Hindlimb muscle (tissue), 1 donor: ENCODE measurements at places on chromosomes 2 and 18. TPM values are rescaled to one million over a fixed set of nuclear protein-coding genes. Genes with fewer than 3 reads are reported as not detected.
A peak's percentile ranks its signal among the peaks of the same experiment; 100 is the strongest.

DNA sequence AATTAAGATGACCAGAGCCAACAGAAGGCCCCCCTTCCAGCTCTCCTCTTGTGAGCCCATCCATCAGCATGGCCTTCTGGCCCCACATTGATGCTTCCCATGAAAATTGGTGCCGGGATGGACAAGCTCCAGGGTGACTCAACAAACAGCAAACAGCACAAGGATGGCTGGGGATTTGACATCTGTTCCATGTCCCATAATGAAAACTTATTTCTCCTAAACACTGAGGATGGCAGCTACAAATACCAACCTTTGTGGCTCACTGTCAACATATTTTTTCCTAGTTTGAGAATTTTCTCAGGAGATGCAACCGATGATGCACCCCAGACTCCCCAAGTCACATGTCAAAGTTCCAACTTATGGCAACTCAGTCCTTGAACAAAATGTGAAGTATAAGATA is 169.6 kb upstream of the SIX2 start:
- DNase-seq: no peak

The FOXI3 gene
- polyA plus RNA-seq: 0.09 TPM

GRCh38 chr2:128028668-128029054 is 802 bp upstream of the SAP130 start:
- peak; percentile 0 for DNase-seq

DNA sequence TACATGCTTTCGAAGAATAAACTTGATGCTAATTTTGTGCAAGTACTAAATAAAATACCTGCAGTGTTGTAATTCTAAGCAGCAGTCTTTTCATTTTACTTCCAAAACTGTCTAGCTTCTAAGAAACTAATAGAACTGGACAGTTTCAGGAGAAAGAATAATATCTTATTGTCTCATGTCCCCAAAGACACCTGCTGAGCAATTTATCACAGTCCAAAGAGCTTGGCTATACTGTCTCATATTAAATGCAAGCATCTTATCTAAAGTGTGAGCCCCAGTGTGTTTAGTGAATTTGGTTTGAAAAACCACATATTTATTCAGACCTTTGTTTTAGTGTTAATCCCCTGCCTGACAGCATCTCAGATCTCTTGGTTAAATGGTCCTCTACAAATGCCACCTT is 374.3 kb downstream of the TMX3 start:
- no peak for DNase-seq

- no peak for DNase-seq
Measured at GRCh38 chr2:32423536-32423935, 66.7 kb downstream of the BIRC6 start.

The R3HDM1 gene
- polyA plus RNA-seq: 23.8 TPM

DNA sequence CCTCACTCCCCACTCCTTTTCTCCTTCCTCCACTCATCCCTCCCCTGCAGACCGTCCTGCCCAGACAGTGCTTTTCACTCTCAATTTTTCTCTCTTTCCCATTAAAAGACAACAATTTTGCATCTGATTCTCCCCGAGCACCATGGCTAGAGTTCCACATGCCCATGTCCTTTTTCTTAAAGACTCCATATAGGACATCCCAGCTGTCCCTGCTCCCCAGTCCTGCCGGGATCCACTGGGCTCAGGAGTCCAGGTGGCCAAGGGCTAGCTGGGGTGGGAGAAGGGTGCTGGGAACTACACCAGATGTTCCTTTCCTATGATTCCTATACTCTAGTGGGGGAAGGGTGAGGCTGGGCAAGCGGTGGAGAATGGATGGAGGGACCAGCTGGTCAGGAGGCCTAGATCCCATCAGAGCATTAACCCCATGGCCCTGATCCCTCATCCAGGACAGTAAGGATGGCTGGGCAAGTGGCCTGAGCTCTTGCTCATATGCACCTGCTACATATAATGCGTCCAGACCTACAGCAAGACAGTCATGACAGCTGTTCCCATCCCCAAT is 52.8 kb upstream of the RMDN2 start:
- DNase-seq: no peak

DNA sequence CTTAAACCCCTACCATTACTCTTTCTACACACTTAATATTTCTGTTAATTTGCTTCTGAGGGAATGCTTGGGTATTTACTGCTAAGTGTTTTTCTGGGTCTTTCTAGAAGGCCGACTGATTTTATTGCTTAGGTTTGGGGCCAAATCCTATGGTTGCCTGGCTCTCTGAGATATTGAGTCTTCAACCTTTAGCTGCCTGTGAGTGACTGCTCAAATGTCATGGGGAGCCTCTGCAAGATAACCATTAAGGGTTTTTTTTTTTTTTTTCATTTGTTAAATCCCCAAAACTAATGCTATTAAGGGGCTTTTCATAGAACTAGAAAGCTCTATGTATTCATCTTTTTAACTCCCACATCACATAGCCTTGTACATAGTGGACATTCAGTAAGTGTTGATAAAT is 5.0 kb downstream of the OSBPL6 start:
- DNase-seq: no peak
